ENCODE measurements at places on chromosomes 4 and X.

DNA sequence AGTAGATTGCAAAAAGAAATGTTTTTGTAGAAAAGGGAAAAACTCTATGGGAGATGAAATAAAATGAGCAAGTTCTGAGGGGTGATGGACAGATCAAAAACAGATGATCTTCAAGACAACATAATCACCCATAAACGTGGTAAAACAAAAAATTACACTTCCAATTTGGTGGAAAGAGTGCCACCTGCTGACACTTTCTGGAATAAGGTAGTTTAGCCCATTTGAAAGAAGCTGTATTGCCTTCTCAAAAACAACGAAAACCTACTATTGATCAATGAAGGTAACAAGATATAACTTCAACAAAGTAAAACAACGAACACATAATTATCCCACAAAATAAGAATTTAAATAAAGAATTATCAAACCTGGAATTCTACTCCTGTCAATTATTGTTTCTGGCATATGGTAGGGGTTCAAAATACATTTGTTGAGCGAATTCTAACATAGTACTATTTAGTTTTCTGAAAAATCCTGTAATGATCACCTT lies 2.5 kb downstream of the COQ2 start:
- peak; percentile 57 for DNase-seq

DNA sequence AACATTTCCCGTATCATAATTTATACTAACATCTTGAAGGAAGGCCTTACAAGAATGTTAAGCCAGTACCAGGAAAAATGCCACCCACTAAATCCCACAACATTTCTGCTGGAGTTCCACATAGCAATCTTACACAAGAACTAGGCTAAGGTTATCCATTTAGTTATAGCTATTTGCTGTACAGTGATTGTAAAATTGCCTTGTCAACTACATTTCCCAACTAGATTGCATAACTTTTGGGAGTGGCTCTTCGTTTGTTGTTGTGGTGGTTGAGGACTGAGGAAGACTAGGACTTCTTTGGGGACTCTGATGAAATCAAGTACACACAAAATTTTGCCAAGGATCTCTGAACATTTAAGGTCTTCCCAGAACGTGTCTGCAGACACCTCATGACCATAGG lies 8.0 kb downstream of the IBSP start:
- no peak for DNase-seq

GRCh38 chr4:35925806-35926205 lies 318.5 kb downstream of the ARAP2 start:
- DNase-seq = no peak

DNA sequence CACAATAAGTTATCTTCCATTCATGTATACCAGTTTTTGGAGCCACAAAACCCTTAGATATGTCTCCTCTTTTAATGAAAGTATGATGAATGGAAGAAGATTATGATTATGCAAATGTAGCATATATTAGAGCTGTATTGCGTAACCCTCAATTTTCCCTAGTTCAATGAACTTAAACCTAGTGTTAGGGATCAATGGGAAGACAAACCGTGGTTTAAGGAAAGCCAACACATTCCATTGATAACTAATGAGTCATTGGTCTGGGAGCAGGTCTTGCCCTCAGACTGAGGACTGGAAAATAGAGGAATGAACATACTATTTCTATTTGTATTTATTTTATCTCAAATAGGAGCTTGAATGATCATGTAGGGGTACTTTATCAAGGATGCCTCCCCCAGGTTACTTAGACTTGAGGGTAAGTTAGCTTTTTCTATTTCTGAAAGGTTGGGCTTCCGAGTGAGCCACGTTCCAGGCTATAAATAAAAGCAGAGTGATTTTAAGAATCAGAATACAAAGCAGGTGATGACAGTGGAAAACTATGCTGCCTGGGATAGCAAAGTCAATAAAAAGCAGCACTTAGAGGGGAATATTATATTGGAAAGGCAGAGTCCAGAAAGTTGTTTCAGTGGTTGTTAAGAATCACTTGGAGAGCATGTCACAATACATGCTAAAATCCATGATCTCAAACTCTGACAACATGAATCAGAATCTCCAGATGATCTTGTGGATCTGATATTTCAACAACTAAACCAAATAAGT lies 356.0 kb downstream of the ADAM29 start:
- no peak for DNase-seq

- DNase-seq = no peak
Observed at GRCh38 chr4:3676196-3676595, 90.0 kb upstream of the ADRA2C start.
